ENCODE measurements at places on chromosomes 16 and 17.

GRCh38 chr17:6523809-6524355 is 32.5 kb downstream of the PITPNM3 start:
- no peak for DNase-seq

DNA sequence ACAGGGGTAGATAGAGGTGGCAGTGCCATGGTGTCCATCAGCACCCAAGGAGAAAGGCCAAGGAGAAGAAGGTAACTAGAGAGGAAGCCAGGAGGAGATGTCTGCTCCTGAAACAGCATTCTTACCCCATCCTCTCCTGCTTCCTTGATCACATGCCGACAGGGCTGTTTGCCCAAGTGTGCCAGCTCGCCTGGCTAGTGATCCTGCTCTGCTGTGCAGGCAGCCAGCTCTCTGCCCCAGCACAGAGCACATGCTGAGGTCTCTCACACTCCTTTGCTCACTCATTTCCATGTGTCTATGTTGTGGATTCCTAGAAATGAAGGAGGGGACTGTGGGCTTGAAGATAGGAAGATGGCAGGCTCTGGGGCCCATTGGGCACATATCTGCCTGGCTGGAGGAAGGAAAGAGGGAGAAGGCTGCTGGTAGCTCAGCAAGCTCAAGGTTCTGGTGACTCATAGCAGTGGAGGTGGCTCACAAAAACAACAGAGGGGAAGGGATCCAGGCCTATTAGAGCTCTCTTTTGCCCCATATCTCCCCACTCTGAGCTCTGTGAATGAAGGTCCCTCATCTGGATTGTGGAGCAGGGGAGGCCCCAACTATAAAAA is 54.3 kb downstream of the NEUROD2 start:
- no peak for DNase-seq

GRCh38 chr16:77844801-77845200 is 56.4 kb downstream of the VAT1L start:
- no peak for DNase-seq

DNA sequence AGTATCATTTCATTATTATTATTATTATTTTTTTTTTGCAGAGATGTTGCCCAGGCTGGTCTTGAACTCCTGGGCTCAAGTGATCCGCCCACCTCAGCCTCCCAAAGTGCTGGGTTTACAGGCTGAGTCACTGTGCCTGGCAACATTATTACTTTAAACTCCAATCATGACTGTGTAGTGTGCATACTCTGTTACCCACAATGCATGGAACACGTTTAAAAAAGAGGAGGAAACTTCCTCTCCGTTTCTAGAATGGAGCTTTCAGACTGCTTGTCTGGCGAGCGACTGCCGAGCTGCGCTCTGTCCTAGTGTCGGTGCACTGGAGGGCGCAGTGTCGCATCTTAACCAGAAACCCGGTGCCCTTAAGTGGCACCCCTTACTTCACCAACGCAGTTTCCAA is 22.1 kb upstream of the FASN start:
- DNase-seq: no peak

GRCh38 chr16:63241497-63242028 is 1205.3 kb upstream of the CDH8 start:
- no peak for DNase-seq

DNA sequence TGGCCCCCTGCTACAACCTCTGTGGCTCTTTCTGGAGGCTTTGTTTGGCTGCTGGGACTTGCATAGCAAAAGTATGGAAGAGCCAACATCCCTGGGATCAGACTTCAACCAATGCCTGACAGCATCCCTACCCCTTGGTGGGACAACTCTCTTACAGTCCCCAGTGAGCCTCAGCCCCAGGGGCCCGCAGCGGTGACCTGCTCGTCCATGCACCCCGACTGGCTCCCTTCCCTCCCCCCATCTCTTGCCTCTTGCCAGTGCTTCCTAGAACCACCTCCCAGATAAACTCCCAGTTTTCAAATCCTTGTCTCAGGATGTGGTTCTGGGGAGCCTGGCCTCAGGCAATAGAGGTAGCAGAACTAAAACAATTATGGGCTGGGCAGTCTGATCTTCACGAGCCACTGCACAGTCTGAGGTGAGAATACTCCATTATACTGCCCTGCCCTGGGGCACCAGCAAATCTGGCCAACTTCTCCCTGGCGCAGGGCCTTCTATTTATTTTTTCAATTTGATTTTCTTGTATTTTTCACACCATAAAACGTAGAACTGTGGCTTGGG is 86.6 kb upstream of the BRD7 start:
- DNase-seq: no peak

GRCh38 chr16:25135254-25135878 is 23.8 kb downstream of the LCMT1 start:
- DNase-seq: no peak

GRCh38 chr17:50312308-50312707 is 33.6 kb upstream of the XYLT2 start:
- DNase-seq: no peak

DNA sequence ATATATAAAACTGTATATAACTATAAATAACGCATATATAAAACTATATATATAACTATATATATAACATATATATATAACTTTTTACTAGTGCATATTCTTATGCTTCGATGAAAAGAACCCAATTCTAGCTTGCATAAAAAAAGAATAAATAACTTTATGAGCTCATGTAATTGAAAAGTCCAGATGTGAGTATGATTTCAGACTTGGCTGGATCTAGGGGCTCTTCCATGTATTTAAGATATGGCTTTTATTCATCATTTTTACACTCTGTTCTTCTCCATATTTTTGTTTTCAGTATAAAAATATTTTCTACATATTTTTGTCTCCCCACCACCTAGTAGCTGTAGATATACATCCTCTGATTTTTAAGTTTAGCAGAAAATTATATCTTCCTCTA is 417.5 kb downstream of the CDH11 start:
- no peak for DNase-seq

DNA sequence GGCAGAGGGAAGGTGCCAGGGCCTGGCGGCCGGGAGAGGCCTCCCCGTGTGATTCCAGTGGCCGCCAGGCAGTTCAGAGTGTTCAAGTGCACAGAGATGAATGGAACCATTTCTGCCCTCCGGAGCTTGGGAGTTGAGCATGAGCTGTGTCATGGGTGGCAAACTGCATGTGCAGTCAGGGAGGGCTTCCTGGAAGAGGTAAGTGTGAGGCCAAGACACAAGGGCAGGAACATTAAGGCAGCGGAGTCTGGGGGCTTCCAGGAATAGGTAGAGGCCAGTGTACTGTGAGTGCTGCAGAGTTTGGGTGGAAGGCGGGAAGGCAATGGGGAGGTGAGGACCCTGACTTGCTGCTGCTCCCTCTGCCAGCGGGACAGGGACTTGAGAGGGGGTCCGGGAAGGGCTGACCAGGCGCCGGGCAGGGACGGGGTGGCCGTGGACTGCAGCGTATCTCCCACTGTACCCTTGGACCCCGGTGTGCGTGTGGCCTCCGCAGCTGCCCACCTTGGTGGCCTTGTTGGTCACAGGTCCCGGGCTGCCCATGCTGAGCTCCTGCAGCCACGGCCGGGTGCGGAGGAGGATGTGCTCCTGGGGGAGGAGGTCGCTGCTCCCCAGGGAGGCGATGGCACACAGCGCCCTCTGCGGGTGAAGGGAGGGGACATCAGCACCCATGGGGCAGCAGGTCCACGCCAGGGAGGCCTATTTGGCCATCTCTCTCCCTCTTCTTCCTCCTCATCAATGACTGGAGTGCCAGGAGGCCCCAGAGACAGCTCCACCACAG is 7.5 kb upstream of the CEP131 start:
- no peak for DNase-seq

- no peak for DNase-seq
Observed at GRCh38 chr17:63596856-63597586, 3.7 kb upstream of the TACO1 start.

GRCh38 chr16:972316-973002 is 1.7 kb upstream of the LMF1 start:
- no peak for DNase-seq

DNA sequence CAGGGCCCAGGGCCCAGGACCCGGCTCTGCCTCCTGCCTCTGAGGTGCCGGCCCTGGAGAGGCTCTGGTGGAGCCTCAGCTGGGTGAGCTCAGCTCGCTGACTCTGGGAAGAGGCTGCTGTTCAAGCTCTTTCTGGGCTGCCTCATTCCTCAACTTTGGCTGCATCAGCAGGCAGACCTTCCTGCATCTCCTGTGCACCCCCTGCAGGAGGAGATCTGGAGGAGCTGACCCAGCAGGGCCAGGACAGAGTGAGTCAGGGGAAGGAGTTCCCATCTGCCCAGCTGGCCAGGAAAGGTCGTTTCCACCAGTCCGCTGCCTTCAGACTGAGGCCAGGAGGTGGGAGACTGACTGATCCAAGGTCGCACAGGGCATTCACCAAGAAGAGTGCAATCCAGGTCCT is 10.7 kb downstream of the CRHR1 start:
- DNase-seq: no peak

DNA sequence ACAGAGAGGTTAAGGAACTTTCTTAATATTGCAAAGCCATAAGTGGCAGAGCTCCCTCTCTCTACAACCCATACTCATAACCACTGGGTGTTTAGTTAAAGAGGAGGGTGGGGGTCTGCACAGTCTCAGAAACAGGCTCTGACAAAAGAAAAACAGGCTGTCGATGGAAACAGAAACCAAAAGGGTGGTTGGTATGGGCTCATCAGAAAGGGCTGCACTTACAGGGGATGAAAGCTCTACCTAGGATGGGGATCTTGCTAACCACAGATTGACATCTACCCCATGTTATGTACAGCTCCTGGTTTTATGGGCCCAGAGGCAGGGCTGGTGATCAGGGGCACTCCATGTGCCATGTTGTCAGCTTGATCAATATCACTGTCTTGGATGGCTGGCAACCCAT is 111.4 kb downstream of the CYLD start:
- no peak for DNase-seq

GRCh38 chr17:35773679-35774425 is 13.2 kb downstream of the C17orf50 start:
- DNase-seq: no peak

- DNase-seq: no peak
Observed at GRCh38 chr16:55710466-55710865, 54.7 kb downstream of the SLC6A2 start.

- DNase-seq: no peak
Observed at GRCh38 chr16:27174007-27174406, 29.3 kb upstream of the KDM8 start.

DNA sequence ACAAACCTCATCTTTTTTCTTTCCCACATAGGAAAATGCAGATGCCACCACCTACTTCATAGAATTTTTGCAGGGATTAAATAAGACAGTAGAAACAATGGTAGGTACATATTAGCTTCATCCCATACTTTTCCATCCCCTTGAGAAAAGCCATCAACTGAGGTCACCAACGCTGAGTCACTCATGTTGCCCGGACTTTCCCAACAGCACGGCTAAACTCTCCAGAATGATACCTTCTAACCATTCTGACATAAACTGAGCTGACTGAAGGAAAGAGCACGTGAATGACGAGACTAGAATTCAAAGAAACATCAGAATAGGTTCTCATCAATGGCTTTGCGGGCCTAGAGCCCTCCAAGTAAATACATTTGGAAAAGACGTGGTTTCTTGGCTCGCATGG is 146.0 kb upstream of the RCVRN start:
- no peak for DNase-seq

- DNase-seq: no peak
Observed at GRCh38 chr16:66324815-66325515, 41.5 kb upstream of the CDH5 start.

GRCh38 chr17:41695954-41696757 is 7.5 kb downstream of the EIF1 start:
- peak; percentile 52 for DNase-seq

DNA sequence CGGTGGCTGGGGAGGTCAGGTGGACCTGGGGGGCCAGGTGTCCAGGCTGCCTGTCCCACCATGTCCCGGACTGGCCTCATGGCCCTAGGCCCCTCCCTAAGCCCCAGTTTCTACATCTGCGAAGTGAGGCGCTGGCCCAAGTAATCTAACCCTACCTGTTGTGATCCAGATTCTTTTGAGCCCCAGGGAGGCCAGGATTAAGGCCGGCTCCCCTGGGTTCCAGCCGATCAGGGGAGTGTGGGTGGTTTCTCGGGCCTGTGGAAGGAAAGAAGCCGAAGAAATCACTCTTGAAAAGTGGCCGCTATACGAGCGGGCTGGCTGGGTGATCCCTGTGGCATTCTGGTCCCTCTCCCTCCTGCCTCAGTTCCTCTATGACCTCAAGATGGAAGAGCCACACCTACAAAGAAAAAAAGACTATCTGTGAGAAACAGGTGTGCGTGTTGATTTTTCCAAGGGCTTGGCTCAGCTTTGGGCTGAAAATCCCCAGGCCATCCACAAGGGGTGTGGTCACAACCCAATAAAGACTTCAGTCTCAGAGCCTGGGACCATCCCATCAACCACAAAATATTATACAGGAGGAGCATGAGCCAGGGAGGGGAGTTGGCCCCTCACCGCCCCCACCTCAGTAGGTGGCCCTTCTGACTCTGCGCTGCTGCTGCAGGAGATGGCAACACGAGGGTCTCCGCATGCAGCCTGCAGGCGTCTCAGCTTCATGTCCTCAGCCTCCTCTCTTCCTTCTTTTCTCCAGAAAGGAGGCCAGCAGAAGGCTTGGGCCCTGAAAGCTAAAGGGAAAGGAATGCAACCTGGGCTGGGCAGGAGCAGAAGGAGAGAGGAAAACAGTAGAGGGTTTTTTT is 20.3 kb downstream of the GPR142 start:
- DNase-seq: no peak

DNA sequence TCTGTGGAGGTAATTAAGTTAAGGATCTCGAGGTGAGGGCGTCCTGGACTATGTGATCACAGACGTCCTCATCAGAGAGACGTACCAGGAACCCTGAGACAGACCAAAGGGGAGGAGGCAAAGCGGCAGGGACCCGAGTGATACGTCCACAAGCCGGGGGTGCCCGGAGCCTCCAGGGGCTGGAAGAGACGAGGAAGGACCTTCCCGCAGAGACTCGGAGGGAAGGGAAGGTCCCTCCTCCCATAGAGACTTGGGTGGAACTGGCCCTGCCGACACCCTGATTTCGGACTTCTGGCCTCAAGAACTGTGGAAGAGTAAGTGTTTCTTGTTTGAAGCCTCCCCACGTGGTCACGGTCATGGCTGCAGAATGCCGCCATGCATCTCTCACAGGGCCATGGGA is 30.8 kb downstream of the LMF1 start:
- no peak for DNase-seq

DNA sequence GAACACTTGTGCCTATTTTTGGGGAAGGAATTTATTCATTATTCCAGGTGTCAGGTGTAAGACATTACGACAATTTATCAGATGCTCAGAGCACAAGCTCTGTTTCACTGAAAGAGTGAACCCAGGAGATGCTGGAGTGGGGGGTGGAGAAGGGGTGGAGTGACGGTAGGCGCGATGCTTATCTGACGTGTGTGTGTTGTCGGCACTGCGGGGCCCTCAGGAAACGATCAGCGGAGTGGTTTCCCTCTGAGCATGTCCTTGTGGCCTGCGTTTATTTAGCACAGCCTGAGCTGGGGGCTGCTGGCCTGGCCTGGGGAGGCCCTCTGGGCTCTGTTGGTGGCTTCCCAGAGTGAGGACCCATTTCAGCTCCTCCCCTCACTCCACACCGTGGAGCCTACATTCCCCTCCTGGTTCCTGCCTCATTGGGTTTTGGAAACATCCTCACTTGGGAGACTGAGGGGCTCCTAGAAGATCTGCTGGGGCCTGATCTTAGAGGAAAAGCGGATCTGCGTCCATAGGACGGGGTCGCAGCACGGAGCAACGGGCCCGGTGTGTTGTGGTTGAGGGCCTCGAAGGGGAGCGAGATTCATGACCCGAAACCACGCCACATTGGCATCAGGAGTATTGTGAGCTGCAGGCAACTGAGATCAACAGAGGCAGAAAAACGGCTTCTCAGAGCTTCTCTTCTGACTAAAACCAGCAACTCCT is 19.0 kb upstream of the GNG13 start:
- DNase-seq: no peak
